ENCODE measurements at places on chromosomes 2 and 18. TPM values are rescaled to one million over a fixed set of nuclear protein-coding genes. Genes with fewer than 3 reads are reported as not detected.

GRCh38 chr2:58740426-58740825, 499.3 kb upstream of the FANCL start:
- no peaks in the 10 kb centered on the region for H3K4me1 ChIP-seq
- no peaks in the 10 kb centered on the region for H3K27me3 ChIP-seq
- no peak overlapping the region for H3K27ac ChIP-seq
- no peak overlapping the region for H3K4me3 ChIP-seq
- no peaks in the 10 kb centered on the region for H3K36me3 ChIP-seq
- DNase-seq: no peak

CDH19 gene
- total RNA-seq: not detected

DNA sequence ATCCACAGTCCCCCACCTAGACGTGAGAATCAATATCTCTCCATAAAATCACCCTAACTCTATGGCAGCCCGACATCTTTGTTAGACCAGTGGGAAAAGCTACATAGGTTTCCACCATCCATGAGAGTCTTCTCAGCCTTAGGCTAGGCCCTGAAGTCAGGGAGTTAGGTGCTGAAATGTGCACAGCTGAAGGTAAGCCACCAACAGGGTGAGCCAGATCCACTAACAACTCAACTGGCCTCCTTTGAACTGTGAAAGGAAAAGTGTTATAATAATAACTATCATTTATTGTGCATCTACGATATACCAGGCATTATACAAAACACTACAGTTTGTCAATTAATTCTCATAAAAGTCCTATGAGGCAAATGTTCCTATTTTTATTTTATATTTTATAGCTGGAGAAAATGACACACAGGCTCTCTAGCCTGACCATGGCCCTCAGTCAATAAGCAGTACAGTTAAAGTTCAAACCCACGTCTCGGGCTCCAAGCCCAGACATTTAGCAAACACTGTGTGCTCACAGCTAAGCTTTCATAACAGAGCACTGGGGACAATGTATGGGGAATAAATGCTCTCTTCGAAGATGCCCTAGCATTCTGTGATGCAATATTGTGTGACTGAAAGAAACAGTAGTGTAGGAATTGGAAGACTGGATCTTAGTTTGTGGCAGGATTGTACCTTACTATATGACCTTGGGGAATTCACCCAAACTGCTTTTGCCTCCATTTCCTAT, 11.2 kb upstream of the CYP27C1 start:
- H3K36me3 ChIP-seq: no peaks in the 10 kb centered on the region
- peaks cover 2% of the 10 kb centered on the region for H3K27me3 ChIP-seq
- H3K4me3 ChIP-seq: no peak overlapping the region
- no peaks in the 10 kb centered on the region for H3K4me1 ChIP-seq
- DNase-seq: no peak

DNA sequence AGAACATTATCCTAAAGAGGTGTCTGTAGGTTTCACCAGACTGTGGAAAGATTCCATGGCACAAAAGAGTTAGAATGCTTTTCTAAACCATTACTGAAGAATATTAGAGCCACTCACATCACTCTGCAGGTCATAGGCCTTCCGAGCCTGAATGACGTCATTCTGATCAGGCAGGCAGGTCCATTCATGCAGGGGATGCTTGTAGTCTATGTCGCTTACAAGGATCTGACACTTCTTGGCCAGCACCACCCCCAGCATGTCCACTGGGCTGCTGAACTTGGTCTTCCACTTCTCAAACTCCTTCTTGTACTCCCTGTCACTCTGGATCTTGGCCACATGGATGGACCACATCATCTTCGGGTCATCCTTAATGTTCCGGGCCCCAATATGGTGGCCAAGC, 120.1 kb downstream of the NEB start:
- H3K4me1 ChIP-seq: peaks cover 18% of the 10 kb centered on the region
- H3K27me3 ChIP-seq: no peaks in the 10 kb centered on the region
- no peak overlapping the region for H3K4me3 ChIP-seq
- DNase-seq: no peak
- peak overlapping the region; percentile 73 for H3K27ac ChIP-seq

CYS1 gene
- 0.50 TPM for total RNA-seq

DNA sequence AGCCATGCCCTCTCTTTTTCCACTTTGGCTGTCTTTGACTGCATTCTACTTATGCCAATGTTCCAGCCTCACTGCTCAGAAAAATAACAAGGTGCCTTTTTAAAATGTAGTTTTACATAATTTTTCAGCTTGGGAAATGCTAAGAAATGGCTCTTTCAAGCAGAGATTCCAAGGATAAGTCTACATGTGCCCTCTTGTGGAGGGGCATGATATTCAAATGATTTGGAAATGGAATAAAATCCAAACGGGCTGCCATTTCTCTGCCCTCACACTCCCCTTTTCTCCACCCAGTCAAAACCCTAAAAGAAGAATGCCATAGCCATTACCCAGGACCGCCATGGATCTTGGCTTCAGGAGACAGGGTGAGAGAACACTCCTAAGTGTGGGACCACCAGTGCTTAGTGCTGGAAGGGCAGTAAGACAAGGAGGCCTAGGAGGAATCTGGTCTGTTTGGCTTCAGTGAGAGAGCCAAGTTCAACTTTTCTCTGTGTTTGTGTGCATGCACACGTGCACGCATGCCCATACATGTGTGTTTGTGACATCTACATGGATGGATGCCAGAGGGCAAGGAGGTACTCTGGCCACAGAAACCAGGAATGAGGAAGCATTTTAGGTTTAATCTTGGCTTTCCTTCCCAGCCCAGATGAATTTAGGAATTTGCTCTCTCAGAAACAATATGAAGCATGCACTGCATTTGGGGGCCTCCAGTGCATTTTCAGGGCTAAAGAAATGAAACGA, 174.0 kb upstream of the SLC14A2 start:
- no peaks in the 10 kb centered on the region for H3K27me3 ChIP-seq
- no peak overlapping the region for H3K27ac ChIP-seq
- no peak for DNase-seq
- no peak overlapping the region for H3K4me3 ChIP-seq

DNA sequence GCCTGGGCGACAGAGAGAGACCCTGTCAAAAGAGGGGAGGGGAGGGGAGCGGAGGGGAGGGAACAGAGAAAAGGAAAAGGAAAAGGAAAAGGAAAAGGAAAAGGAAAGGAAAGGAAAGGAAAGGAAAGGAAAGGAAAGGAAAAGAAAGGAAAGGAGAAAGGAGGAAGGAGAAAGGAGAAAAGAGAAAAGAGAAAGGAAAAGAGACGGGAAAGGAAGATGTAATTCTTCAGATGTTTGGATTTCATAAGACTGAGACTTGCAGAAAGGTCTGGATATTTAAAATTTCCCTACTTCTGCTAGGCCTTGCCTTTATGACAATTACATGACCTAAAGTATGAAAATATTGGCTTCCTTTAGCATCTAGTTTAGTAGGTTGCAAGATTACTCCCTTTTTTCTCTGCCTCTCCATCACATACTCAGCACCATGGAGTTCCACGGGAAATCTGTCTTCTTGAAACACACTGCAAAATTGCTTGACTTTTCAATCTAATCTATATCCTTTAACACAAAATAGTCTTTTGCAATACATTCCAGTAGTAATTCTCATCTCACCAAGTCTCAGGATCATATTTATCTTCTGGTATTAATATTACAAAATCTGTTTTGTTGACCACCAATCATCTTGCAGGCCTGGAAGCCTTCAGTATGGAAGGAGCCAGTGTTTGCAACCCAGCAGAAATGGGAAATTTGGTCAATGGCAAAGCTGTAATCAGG, 383.5 kb downstream of the ZEB2 start:
- no peaks in the 10 kb centered on the region for H3K4me1 ChIP-seq
- no peak for DNase-seq

- no peaks in the 10 kb centered on the region for H3K36me3 ChIP-seq
- DNase-seq: no peak
- H3K27ac ChIP-seq: no peak overlapping the region
- no peaks in the 10 kb centered on the region for H3K4me1 ChIP-seq
- H3K27me3 ChIP-seq: peaks cover 7% of the 10 kb centered on the region
Observed at GRCh38 chr2:9300829-9301453, 94.3 kb downstream of the ASAP2 start.

DNA sequence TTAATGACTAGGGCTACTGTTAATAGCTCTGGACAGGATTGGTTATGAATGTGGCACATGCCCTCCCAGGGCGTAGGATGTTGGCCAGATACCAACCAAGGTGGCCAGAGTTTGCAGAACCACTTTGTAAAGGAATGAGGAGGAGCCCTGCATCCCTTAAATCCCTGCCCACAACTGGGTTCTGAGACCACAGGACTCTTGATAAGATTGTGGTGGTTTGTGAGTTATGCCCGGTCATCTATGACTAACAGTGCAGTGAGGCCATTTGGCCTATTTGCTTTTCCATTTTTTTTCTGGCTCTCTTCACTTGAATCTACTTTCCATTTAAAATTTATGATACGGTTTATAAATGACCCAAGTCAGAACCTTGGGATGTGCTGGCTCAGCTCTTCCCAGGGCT, 294.5 kb downstream of the PRKCE start:
- no peak for DNase-seq
- no peaks in the 10 kb centered on the region for H3K36me3 ChIP-seq
- peaks cover under 1% of the 10 kb centered on the region for H3K4me1 ChIP-seq
- H3K27me3 ChIP-seq: peaks cover 3% of the 10 kb centered on the region

GRCh38 chr18:66682855-66683322, 79.0 kb upstream of the CDH19 start:
- no peak for DNase-seq
- no peak overlapping the region for H3K4me3 ChIP-seq
- no peaks in the 10 kb centered on the region for H3K36me3 ChIP-seq
- H3K27me3 ChIP-seq: no peaks in the 10 kb centered on the region
- H3K4me1 ChIP-seq: no peaks in the 10 kb centered on the region

RAX gene
- not detected for total RNA-seq

DUSP2 gene
- total RNA-seq: 20.3 TPM

DNA sequence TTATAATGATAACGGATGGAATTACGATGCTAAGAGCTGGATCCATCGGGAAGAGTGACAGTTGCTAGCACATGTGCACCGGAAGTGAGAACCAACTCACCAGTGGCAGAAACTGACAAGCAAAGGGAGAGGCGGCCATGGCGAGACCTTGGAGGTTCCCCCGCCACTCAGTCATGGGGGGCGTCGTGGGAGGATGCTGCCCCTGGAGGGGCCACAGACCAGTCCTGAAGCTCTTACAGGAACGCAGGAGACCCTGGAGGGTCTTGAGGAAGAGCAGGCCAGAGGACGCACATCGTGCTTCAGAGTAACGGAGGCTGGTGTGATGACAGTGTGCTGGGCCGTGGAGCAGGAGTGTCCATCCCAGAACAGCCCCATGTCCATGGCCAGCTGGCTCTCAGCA, 53.1 kb upstream of the KCNG2 start:
- no peak overlapping the region for H3K4me3 ChIP-seq
- H3K27me3 ChIP-seq: no peaks in the 10 kb centered on the region
- no peaks in the 10 kb centered on the region for H3K4me1 ChIP-seq
- peaks cover 61% of the 10 kb centered on the region for H3K36me3 ChIP-seq
- H3K27ac ChIP-seq: no peak overlapping the region

PSMA8 gene
- 1.2 TPM for total RNA-seq

DNA sequence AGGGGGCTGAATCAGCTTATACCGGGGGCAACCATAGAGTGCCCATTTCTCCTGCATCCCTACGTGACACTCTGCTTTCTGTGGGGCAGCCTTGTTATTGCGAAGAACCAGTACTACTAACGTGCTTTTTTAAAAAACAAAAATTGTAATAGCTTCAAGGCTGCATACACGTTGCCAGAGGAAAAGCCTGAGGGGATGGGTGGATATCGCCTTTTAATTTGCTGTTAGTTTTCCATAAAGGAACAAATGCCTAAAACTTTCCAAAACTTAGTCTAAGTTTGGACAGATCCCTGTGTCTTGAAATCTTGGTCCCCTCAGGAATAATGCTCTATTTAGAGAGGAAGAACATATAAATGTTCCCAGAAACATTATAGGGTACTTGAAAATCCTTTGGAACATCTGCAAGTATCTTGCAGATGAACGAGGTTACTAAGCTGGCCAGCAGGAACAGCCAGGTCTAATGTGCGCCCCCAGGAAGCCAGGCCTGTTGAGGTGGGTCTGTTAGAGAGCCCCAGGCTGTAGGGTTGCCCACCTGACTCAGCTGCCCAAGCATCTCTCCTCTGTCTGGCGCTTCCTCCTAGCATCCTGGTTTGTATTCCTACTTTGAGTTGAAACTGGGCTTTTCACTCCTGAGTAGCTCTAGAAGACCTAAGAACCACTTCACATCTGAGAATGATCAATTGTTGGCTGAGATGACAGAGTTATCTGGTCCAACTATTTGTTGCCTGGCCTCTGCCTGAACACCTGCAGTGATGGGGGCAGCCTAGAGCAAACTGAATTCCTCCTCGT, 96.9 kb downstream of the TGOLN2 start:
- H3K4me1 ChIP-seq: no peaks in the 10 kb centered on the region
- H3K4me3 ChIP-seq: no peak overlapping the region
- DNase-seq: no peak
- no peak overlapping the region for H3K27ac ChIP-seq

- no peaks in the 10 kb centered on the region for H3K36me3 ChIP-seq
- H3K4me3 ChIP-seq: no peak overlapping the region
- DNase-seq: no peak
- H3K4me1 ChIP-seq: peaks cover 19% of the 10 kb centered on the region
- H3K27ac ChIP-seq: no peak overlapping the region
- peaks cover 4% of the 10 kb centered on the region for H3K27me3 ChIP-seq
Observed at GRCh38 chr2:25201265-25201664, 32.9 kb upstream of the POMC start.

GRCh38 chr18:8341481-8342230, 267.6 kb upstream of the RAB12 start:
- H3K27ac ChIP-seq: no peak overlapping the region
- no peaks in the 10 kb centered on the region for H3K27me3 ChIP-seq
- no peaks in the 10 kb centered on the region for H3K36me3 ChIP-seq
- no peaks in the 10 kb centered on the region for H3K4me1 ChIP-seq

GRCh38 chr2:15983496-15983895, 43.1 kb downstream of the MYCN start:
- H3K4me1 ChIP-seq: no peaks in the 10 kb centered on the region
- no peak overlapping the region for H3K27ac ChIP-seq
- no peak overlapping the region for H3K4me3 ChIP-seq
- no peaks in the 10 kb centered on the region for H3K36me3 ChIP-seq
- H3K27me3 ChIP-seq: no peaks in the 10 kb centered on the region

DNA sequence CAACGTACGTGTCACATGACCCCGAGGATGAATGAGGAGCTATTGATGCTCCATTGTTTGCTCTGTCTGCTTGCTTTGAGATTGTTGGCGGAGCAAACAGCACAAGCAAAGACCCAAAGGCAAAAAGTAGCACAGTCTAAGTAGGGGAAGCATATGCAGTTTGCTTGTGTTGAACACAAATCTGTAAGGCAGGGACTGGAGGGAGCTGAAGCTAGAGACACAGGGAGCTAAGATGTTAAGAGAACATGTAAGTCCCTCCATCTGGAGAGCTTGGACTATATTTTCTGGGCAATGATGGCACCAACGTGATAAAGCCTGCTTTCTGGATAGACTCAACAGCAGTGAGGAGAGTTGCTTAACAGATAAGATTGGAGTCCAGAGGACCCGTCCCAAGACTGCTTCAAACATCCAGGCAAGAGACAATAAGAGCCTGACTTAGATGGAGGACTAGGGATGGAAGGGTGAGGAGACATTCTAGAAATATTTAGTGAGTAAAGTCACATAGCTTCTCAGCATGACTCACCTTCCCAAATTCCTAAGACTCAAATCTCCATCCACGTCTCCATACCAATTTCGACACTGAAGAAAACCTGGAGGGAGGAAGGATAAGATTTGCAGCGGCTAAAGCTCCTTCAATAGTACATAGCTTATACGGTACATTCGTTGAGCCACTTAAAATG, 88.1 kb upstream of the KLF7 start:
- H3K36me3 ChIP-seq: no peaks in the 10 kb centered on the region
- DNase-seq: no peak
- H3K4me1 ChIP-seq: peaks cover under 1% of the 10 kb centered on the region
- no peak overlapping the region for H3K4me3 ChIP-seq
- H3K27me3 ChIP-seq: peaks cover 5% of the 10 kb centered on the region

TRPM8 gene
- total RNA-seq: not detected

NT5C1B gene
- total RNA-seq: not detected

All from activated CD8-positive, alpha-beta T cell treated with anti-CD3 and anti-CD28 coated beads, Interleukin-2, amount 10 ng/mL, durations not matched to agents 7 days and 5 days (primary cell).